Sigmoid colon (tissue), 7 donors: ENCODE measurements at places on chromosomes 7 and 10. TPM values are rescaled to one million over a fixed set of nuclear protein-coding genes. Genes with fewer than 3 reads are reported as not detected.

DNA sequence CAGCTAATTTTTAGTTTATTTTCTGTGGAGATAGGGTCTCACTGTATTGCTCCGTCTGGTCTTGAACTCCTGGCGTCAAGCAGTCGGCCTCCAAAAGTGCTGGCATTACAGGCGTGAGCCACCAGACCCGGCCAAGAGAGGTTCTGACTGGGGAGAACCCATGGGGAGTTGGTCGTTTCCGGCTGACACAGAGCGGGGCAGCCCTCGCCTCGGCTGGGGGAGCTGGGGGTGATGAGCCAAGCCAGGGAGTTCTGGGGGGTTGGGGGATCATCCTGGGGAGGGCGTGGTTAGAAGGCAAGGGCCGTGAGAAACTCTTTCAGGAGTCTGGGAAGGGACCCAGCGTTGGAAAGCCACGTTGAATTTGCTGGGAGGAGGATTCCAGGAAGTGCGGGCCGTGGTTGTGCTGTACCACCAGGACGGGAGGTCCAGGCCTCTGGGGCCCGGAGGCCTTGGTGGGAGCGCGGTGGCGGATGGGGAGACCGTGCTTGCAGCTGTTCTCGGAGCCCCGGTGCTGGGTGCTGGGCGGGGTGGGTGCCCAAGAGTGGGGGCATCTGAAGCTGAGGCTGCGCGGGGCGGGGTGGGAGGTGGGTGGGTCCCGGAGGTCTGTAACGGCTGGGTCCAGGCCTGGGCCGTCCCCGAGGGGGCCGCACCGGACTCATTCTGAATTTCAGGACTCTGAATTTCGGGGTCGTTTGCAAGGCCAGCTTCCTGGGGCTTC is 8.4 kb upstream of the ZNF853 start:
- no peak for DNase-seq

- DNase-seq = no peak
Measured at GRCh38 chr10:44460416-44460815, 75.5 kb upstream of the CXCL12 start.

GRCh38 chr10:71852355-71852937 is 1.4 kb upstream of the PSAP start:
- peak; percentile 82 for DNase-seq

GRCh38 chr7:139043823-139044812 is 8.3 kb upstream of the ZC3HAV1L start:
- DNase-seq = no peak

DNA sequence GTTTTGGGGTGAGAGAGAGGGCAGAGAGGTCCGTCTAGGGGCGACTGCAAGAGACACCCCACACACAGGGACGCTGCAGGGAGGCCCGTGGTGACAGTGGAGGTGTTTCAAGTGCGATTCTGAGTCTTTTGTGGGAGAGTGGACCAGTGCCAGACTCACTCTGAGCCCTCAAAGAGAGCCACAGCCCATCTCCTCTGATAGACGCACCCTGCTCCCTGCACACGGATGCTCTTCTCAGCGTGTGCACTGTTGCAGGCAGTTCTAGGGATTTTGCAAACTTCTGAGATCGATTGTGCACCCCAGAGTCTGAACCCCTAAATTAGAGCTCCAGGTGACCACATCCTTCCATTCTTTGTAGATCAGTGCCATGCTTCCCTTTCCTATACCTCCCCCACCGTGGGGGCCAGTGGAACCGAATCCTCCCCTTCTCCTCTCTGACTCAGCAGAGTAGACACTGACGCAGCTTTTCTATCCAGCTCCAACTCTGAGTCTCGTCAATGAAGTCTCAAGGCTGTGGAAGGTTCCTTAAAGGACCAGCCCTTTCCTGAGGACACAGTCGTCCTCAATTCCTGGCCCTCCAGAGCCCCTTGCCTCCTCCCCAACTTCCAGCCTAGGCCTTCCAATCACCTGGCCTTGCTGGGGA is 83.8 kb downstream of the TMEM130 start:
- DNase-seq = no peak

- DNase-seq = no peak
Measured at GRCh38 chr7:14807507-14807906, 95.0 kb downstream of the DGKB start.

DNA sequence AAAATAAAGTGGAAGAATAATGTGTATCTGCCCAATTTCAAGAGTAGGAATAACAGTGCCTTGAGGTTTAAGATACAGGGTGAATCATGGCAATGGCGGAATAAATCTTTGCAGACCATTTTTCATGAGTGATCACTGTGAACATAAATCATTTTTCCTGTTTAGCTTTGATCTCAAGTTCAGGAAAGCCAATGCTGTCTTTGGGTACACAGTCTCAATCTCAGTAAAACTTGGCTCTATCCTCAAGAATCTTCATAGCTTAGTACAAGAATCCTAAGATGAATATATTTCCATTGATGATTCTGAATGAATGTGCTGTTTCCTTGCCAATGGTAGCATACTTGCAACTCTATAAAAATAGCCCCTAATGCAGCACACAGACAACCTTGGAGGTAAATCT is 6.8 kb downstream of the NAMPT start:
- no peak for DNase-seq

DNA sequence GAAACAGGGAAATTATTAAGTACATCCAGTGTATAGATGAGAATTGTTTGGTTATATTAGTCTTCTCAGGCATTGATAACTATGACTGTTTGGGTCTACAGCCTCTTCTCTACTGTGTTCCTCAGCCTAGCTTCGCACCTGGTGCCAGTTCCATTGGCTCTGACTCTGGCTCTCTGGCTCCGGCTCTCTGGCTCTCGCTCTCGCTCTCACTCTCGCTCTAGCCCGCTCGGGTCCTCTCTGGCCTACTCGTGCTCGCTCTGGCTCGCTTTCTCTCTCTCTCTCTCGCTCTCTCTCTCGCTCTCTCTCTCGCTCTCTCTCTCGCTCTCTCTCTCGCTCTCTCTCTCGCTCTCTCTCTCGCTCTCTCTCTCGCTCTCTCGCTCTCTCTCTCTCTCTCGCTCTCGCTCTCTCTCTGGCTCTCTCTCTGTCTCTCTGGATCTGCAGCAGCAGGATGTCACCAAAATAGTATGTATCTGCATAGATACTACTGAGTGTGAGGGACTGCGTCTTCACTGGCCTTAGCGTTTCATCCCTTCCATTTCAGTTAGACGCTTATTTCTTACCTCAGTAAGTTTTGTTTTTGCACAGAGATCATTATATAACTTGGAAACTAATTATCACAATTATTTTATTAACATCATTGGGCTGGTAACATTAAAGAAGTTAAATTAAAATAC is 6.5 kb upstream of the SSBP1 start:
- no peak for DNase-seq

DNA sequence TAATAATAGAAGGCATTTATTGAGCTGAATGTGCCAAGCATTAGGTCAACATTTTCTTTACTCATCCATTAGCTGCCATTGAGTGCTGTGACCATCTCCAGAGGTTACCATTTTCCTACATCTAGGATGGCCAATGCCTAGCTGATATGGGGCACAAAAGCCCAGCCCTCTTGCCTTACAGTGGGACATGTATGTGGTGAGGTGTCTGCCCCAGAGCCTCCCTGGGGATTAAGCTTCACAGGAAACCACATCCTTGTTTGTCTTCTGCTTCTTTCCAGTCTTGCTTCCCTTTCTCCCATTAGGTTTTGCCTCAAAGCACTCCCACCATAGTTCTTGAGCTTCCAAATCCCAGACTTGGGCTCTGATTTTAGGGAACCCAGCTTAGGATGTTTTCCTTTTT is 258.7 kb downstream of the SORCS3 start:
- DNase-seq = no peak

DNA sequence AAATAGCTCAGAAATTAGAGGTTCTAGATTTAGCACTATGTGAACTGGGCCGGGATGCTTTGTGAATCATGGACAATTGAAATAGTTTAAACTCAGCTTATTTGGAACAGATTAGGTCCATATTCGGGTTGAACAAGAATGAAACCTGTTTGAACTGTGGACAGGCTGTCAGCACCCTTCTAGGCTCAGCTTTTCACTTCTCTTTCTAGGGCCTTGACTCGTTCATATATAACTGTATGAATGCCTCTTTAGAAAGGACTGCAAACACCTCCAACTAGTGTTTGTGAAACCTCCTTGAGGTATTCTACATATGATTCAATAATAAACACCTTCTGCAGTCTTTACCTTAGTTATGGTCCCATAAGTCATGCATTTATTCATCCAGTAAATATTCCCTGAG is 115.6 kb downstream of the REEP3 start:
- no peak for DNase-seq

- DNase-seq = no peak
Measured at GRCh38 chr7:141012696-141013344, 1.9 kb downstream of the MRPS33 start.

GRCh38 chr7:19920166-19920565 is 146.7 kb upstream of the TMEM196 start:
- no peak for DNase-seq

DNA sequence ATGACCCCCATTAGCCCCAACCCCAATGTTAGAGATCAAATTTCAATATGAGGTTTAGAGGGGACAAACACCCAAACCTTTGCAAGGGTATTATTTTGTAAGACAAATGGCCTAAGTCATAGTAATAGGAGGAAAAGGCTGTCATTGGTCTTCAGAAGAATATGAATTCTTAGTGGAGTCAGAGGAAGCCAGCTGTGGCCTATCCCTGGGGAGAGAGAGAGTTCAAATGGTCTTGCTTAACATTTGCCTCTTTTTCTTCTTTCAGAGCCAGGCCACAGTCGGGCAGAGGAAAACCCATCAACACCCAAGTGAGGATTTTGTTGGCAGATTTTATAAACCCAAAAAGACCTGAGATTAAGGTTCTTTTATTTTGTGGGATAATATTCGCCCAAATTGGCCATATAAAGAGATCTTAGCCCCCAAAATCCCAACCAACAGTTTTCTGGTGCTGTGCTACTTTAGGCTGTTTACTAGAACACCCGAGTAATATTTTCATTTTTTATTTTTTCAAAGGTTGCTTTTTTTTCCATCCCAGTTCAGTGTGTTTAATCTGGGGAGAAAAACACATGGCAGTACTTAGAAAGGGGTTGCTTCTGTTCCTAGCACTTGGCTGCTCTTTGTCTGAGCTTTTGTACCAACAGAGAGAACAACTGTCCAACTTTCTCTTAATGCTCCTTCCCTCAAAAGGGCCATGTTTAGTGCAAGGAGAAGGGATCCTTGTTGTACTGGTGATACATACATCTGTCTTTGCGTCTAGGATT is 26.8 kb upstream of the ARMC3 start:
- DNase-seq = no peak

DNA sequence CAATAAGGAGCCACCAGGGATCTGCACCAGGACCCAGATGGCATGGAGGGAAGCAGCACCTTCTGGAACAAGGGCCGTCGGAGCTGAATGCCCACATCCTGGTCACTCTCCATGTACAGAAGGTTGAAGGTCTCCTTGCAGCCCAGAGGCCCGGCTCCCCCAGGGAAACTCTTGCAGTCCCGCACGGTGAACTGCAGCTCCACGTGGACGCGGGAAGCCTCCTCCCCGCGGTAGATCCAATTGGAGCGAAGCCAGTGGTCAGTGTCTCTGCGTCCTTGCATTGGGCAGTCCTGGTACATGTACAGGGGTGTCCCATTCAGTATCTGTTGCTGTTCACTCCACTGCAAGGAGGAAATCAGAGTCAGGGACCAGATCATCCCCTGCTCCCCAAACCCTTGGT is 7.4 kb downstream of the EPHA1 start:
- no peak for DNase-seq

DNA sequence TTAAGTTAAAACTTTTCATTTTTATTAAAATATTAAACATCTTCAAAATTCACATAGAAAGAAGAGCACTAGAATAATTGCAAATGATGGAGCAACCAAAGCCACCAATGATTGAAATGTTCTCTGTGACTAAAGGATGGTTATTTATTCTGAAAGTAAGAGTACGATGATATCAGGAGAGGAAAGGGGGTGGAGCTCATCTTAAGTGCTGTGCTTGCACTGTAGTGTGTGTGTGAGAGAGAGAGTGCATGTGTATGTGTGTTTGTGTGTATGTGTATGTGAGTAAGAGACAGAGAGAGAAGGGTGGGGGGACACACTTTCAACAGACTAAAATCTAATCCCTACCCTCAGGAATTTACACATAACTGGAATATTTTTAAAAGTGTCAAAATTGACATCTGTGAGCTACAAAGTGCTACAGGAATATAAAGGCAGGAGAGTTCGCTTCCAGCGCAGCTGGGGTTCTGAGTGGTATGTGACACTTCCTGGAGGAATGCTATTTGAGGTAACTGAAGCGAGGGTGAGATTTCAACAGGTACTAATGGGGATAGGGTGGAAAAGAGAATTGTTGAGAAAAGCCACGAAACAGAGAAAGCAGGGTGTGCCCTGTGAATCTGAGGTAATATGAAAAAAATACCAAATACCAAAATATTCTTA is 57.2 kb upstream of the SMNDC1 start:
- DNase-seq = no peak

The ARPC1B gene
- total RNA-seq = 132 TPM

The CCNJ gene
- total RNA-seq = 3.9 TPM

The MRLN gene
- not detected for total RNA-seq

The RADIL gene
- 10.8 TPM for total RNA-seq

The ARHGEF5 gene
- total RNA-seq = 5.5 TPM

The FRAT2 gene
- total RNA-seq = 18.9 TPM

The ADCY1 gene
- 0.55 TPM for total RNA-seq
